DND-41 (cell line): ENCODE measurements at places on chromosomes 2 and 18.

DNA sequence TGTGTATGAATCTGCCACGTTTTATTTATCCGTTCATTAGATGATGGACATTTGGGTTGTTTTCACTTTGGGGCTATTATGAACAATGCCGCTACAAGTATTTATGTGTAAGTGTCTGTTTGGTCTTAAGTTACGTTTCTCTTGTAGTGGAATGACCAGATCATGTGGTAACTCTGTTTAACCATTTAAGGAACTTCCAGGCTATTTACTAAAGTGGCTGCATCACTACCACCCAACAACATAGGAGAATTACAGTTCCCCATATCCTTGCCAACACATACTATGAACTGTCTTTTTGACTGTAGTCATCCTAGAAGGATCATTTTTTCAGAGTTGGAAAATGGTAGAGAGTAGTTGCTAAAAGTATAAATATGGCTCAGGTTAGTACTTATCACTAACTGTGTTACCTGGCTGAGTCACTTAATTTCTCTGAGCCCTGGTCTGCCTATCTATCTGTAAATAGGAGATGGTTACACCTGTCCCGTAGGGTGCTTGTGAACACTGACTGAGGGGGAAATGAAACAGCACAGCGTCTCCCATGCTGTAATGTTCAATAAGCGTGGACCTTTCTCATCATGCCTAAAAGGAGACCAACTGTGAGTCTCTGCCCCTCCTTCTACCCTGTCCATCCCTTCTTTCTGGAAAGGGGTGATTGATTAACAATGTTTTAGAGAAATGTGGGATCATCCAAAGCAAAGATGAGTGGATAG is 103.1 kb downstream of the SH3RF3 start:
- no peak for DNase-seq

GRCh38 chr2:39837856-39838453 is 58.9 kb upstream of the THUMPD2 start:
- DNase-seq: no peak

DNA sequence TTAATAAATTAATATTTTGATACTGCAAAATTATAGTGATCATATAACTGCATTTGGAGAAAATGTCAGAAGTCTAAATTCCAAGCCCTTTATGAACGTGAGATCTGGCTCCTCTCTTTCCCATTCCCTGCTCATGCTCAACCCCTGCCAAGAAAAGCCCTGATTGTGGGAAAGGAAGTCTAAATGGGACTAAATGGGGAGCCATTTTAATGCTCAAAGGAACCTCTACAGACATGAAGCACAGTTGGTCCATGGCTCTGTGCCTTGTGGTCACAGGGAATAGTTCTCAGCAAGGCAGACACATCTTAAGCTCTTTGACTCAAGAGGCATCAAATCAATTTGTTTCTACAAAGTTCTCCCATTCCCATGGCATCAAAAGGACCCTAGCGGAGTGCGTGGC is 29.3 kb upstream of the INSIG2 start:
- DNase-seq: no peak

GRCh38 chr2:40760071-40760666 is 308.3 kb upstream of the SLC8A1 start:
- DNase-seq: peak; percentile 49

DNA sequence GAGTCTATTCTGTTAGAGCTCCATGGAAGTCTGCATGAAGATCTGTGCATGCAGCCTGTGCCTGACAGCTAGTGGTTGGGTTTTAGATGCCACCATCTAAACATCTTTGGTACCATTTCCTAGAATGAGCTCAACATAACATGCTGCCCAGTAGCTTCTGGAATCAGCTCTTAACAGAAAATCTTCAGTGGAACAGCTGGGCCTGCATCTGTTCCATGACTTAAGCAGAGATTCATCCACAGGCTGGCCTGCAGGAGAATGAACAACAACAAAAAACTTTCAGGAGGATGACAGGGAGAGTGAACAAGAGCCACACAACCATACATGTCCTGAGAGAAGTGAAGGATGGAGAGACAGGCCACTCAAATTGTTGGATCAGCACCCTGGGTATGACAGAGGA is 316.6 kb downstream of the RDH14 start:
- no peak for DNase-seq

DNA sequence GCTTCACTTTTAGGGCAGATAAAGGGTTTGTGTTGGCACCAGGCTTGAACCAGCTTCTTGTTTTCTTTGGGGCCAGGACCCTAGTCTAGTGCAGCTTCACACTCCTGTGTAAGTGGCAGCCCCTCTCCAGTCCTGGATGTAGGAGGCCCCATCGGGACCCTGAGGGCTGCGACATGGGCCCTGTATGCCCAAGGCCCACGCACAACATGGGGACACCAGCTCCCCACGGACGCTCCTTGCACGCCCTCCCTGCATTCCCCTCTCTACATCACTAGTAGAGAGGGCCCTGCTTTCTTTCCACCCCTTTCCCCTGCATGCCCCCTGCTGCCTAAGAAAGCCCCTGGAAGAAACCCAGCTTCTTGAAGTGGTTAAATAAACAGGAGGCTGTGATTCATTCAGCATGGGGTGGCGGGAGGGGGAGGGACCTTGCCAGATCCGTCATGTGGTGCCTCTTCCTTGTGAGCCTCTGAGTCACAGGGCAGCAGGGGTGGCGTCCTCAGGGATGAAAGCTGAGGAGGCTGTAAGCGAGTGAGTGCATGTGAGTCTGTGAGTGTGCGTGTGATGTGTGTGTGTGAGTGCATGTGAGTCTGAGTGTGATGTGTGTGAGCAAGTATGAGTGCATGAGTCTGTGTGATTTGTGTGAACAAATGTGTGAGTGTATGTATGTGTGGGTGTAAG is 42.5 kb downstream of the COPS8 start:
- peak; percentile 54 for DNase-seq

DNA sequence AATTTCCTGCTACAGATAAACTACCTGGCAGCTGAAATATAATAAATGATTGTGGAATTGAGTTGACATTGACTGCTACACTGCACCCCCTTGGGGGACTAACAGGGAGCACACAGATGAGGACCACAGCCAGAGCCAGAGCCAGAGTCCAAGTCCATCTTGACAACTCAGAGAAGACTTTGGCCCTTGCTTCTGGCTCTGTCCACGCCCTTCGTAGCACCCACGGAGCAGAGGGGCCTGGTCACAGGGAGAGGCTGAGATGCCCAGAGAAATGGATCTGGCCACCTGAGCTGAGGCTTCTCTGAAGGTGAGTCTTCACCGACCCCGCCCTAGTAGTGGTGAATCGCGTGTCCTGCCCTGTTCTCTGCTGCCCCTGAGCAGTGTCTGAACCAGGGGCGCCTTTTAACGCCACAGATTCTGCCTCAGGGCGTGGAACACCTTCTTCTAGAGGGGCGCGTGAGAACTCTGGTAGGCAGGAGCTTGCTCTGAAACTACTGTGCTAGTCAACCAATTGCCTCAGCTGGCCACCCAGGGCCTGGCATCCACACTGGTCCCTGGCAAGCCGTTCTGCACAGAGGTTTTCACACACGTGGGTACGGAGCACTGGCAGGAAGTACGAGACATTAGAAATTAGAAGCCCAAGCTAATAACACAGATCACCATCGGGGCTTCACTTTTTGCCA is 35.7 kb upstream of the MAT2A start:
- DNase-seq: no peak

DNA sequence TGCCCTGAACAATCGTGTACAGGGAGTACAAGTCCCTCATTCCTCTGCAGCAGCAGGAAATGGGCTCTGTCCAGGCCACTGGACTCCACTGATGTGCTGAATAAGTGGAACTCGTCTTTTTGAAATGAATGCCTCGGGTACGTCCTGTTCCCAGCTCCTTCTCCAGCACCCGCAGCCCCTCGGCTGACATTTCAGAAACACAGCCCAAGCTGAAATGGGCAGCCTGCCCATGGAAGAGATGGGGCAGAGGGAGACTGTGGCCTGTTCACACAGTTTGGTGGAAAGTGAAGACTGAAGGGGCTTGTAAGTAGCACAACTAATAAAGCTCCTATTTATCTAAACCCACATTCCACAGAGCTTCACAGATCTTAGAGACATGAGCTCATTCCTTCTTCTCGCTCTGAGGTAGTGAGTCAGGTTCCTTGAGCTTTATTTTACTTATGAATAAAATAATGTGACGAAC is 498.6 kb downstream of the TXNL1 start:
- no peak for DNase-seq

DNA sequence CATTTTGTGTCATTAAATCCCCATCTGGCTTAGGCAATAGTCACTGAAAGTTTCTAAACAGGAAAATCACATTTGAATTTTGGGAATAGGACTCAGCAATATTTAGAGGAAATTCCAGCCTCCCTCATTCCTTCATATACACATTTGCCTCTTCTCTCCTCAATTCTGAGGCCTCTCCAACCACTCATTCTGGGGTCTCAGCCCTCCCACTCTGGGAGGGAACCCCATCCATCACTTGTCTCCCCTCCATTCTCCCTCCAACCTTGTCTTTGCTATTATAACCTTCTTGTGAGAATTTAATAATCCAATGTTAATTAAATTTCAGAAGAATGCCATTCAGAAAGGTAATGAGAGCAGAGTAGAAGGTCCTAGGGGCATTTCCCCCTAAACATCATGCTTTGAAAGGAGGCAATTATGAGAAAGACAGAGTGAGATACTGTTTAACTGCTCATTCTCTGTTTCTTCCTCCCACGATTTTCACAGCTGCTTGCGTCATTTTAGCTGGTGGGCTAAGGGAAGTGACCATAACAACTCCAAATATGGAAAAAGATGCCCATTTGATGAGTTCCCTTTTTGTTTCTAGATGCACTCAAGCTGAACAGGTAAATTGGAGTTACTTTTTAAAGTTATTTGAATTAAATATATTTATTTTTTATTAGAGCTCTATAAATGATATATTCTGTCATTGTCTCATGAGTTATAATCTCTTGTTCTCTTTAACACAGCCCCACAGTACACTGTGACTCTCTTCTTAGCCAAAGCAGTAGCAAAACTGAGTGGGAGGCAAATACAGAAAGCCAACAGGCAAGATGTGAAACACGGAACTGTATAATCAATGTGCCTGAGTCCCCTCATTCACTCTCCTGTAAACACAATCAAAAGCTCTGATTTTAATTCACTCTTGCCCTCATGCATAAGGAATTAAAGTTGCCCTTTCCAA is 135.1 kb downstream of the DLGAP1 start:
- no peak for DNase-seq

DNA sequence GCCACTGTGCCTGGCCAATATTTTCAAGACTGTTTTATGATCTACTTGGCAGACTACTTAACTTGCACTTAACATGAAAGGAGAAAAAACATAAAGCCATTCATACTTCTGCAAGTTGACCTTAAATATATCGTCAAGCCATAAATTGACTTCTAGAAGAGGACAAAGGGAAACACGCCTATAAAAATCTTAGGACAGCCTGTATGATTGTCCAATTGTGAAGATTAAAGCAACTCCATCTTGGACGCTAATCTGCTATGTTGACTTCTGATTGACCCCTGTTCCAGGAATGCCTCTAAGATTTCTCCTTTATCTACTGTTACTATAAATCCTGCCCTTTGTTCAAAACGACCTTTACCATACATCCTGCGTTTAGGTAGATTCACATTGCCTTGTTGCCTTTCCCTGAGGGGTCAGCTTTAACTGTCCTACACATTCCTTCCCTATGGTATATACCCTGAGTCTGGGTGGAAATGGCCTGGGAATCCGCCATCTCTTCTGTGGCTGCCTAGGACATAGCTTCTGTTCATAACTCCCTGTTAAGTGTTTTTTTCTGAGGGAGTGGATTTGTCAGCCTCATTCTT is 40.2 kb upstream of the SLC35F5 start:
- DNase-seq: no peak

GRCh38 chr2:6639929-6640620 is 225.6 kb downstream of the CMPK2 start:
- DNase-seq: no peak

DNA sequence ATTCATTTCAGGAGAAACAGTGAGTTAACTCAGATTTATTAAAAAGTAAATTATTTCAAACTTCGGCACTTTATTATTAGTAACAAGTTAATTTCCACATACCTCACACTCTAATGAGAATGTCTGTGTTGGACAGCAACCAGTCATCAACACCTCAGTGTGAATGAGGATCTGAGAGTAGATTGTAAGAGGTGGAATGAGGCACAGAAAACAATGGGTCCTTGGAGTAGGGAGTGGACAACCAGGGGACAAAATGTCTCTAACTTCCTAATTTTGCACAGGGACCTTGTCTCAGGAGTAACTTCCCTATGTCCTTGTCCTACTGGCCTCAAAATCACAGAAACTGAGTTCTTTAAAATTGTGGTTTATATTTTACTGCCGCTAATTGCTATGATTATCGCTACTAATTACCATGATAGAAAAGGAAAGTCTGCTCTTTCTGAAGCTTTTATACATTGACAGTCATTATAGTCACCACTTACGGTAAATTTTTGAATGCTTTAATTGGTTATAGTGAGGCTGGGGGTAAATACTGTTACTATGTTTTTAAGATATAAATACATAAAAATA is 82.2 kb upstream of the LRPPRC start:
- DNase-seq: no peak

GRCh38 chr2:122145856-122146255 is 390.4 kb downstream of the TSN start:
- no peak for DNase-seq
